ENCODE measurements at places on chromosomes 16 and 17.

- no peak for DNase-seq
Observed at GRCh38 chr16:62863139-62863538, 826.9 kb upstream of the CDH8 start.

DNA sequence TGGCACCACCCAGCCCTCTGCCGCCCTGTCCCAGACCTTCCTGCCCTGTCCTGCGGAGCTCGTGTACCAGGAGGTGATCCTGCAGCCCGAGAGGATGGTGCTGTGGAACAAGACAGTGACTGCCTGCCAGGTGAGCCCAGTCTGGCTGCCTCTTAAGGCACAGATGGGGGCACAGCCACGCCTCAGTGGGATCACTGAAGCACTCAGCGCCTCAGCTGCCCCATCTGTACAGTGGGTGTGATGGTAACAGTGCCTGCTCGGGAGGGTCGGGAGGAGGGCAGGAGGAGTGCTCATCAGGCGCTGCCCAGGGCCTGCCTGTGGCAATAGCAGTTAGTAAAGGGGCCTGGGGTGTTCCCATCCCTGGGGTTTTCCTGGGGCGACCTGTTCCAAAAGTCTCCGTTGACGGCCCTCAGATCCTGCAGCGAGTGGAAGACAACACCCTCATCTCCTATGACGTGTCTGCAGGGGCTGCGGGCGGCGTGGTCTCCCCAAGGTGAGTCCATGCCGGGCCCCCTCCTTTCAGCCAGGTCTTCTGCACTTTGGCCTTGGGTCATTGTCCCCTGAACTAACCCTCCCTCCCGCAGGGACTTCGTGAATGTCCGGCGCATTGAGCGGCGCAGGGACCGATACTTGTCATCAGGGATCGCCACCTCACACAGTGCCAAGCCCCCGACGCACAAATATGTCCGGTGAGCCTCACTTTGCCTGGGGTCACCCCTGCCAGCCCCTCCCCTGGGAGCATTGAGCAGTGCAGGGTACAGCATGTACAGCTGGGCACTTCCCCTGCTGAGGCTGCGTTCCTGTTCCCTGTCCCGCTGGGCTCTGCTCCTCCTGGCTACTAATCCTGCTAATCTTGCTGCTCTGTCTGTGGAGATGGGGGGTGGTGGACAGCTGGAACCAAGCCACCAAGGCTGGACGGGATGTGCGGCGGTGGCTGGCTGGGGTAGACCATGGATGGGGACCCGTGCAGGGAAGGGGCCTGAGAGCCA is 4.5 kb upstream of the TCAP start:
- DNase-seq, result no peak

DNA sequence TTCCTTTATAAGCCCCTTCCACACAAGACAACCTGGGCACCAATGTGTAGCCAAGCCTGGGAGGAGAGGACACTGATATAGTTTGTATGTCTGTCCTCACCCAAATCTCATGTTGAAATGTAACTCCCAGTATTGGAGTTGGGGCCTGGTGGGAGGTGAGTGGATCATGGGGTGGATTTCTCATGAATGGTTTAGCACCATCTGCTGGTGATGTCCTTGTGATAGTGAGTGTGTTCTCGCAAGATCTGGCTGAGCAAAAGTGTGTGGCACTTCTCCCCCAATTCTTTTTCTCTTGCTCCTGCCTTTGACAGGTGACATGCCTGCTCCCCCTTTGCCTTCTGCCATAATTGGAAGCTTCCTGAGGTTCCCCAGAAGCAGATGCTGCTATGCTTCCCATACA is 135.8 kb downstream of the USP31 start:
- DNase-seq, result no peak

DNA sequence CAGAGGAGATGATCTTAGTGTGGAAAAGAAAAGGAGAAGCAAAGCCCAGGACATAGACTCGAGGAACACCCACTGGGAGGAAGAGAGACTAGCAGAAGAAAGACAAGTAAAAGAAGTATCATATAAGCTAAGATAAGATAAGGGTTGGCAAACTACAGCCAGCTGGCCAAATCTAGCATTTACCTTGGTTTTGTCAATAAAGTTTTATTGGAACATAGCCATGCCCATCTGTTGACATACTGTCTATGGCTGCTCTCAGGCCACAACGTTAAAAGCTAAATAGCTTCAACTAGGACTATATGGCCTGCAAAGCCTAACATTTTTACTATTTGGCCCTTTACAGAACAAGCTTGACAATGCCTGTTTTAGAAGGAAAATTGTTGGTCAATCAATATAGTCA is 166.4 kb upstream of the AXIN2 start:
- no peak for DNase-seq

DNA sequence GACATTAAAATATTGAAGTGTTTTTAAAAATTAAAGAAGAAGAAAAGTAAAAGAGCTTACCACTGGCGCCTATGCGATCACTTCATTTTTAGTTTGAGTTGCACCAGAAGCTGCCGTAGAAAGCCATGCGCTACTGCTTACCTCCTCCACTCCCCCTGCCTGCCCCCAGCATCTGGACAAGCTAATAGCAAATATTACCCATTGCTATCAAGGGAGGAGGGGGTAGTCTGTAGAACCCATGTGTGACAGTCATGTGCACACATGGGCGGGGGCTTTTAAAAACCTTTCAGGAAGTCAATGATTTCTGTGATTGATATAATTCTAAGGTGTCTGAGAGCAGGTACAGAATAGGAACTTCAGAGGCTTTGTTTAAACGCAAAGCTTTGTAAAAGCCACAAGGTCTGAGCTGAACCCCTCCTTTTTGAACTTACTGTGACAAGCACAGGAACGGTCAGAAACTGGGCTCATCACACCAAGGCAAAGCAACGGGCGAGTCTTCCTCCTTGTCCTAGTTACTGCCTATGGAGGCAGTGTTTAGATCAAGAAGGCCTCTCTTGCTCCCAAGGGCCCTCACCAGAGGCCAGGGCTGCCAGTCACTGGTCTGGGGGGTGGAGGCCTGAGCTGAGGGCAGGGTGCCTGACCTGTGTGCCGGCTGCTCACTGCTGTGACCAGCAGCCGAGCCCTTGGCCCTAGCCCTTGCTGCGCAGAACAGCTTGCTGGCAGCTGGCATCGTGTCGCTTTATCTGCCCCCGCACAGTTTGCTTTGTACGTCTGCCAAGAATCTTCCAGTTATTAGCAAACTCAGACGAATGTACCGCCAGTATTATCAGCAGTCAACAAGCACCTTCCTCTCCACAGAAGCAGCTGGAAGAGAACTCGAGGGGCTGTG is 15.0 kb downstream of the GINS2 start:
- peak; percentile 91 for DNase-seq

- DNase-seq, result no peak
Observed at GRCh38 chr17:67063141-67063540, 18.8 kb downstream of the CACNG1 start.

GRCh38 chr17:40065769-40066510 is 3.2 kb downstream of the THRA start:
- DNase-seq, result no peak

GRCh38 chr16:67170168-67170948 is at the start of gene NOL3:
NOL3 (plus strand) TSS chr16:67170538.
- peak; percentile 95 for DNase-seq

DNA sequence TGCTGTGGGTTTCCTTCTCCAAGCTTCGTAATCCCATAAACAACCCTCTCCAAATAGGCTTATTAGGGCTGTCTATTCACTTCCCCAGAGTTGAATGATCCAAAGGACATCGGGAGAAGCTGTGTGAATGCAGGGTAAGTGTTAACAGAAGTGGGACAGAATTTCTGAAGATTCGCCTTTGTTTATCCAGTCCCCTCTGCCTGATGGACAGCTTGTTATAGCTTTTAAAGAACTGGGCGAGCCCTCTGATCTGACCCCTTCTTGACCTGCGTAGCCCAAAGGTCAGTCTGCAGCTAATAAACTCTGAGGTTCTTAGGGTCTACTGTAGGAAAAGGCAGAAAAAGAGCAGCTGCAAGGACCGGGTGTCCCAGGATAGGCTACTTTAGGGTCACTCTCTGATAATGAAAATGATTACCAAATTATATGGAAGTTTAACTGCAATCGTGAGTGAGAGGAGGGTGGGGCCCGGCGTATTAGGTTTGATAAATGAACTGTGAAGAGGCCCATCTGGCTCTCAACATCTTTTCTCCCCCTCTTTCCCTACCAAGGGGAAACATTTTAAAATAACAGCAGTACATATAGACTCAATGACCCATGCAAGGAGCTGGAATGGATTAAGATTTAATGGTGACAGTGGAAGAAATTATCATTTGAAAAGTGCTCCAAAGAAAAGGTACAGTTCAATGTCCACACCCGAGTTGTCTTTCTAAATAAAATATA is 233.4 kb downstream of the FTO start:
- no peak for DNase-seq

- no peak for DNase-seq
Observed at GRCh38 chr16:77970371-77970770, 52.0 kb upstream of the CLEC3A start.

GRCh38 chr17:57110152-57110542 is 25.1 kb downstream of the AKAP1 start:
- no peak for DNase-seq

DNA sequence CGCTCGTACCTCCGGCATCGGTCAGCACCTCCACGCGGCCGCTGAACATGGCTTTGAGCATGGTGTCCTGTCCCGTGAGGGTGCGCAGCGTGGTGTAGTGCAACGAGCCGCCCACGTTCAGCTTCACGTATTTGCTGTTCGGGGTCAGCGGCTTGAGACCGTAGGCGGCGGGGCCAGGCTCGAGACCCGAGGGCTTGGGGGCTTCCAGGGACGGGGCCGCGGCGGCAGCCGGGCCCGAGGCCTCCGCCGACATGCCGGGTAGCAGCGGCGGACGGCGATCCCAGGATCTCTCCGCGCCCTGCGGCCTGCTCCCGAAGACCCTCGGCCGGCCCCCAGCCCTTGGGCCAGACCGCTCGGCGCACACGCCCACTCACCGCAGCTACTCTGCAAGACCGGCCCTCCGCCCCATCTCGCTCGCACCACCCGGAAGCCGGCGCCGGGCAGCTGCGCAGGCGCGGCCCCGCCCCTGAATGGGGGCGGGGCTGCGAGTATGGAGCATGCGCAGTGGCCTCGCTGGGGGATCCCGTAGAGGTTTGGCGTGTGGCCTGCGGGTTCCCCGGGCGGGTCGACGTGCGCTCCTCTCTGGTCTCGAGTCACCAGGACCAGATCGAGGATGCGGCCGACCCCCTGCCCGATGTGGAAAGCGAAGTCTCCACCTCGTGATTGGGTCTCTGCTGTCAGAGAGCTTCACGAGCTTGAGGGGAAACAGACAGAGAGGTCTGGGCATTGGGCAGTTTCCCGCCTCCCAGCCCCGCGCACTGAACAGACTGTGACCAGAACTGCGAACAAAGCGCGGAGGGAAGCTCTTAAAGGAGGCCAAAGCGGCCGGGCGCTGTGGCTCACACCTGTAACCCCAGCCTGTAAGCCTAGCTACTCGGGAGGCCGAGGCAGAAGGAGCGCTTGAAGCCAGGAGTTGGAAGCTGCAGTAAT is at the start of gene KCTD13:
Gene KCTD13, minus strand, starts transcription at position 446 of the 930 bp plus-strand sequence. Its CDS starts 193 bp downstream, at position 253.
- DNase-seq, result peak; percentile 89

DNA sequence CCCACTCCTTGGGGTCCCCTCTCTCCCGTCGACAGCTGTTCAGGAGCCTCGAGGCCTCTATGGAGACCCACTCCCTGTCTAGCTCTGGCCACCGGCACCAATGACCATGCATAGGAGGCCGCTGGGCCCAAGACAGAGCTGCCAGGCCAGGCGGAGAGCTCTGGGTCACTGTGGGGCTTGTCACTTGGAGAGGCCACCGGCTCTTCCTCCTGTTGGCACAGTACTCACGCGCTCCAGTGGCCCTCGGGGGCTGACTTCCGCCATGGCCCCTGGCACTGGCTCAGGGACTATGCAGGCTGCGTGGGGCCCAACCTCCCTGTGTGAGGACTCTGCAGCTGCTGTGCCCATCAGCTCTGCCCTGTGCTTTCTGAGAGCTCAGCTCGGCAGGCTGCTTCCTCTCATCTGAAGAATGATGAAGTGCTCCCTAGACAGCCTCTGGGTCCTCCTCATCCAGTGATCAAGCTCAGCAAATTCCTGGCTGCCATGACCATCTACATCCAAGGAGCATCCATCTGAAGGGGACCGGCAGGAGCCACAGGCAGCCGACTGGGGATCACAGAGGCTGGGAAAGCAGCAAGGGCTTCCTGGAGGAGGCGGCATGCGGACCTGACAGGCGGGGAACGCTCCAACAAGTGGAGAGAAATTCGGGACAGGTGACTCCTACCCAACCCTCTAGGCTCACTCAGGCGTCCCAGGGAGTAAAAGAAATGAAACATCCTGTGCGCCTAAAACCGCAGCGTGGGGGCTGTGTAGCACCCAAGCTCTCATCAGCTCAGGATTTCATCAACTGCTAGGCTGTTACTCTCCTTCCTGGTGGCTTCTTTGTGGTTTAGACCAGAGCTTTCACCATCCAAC is 16.8 kb downstream of the GALNS start:
- DNase-seq, result no peak

DNA sequence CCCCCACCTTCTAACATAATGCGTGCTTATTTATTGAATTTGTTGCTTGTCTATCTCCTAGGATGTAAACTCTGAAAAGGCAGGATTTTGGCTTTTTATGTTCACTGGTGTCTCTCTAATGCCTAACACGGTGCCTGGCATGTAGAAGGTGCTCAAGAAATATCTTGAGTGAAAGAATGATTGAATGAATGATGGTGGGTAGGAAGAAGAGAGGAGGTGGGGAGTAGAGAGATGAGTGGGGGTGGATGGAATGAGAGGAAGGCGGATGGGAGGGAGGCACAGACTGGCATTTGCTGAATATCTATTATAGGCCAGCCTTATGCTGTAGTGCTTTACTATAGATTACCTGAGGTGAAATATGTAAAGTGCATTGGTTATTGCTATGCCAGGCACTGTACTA is 2.3 kb downstream of the PRSS36 start:
- DNase-seq, result no peak

DNA sequence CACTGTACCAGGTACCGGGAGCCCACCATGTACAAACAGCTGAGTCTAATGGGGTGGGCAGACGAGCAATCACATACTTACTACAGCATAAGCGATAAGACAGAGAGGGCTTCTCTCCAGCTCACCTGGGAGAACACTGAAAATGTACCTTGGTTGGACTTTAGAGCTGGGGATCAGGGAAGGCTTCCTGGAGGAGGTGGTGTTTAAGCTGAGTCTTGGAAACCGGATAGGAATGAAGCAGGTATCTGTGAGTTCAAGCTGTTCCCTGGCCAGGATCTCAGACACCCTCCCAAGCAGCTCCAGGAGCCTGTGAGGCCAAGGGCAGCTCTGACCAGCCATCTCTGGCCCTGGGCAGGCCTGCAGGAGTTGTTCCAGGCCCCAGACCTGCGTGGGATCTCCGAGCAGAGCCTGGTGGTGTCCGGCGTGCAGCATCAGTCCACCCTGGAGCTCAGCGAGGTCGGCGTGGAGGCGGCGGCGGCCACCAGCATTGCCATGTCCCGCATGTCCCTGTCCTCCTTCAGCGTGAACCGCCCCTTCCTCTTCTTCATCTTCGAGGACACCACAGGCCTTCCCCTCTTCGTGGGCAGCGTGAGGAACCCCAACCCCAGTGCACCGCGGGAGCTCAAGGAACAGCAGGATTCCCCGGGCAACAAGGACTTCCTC is 8.0 kb upstream of the SERPINF1 start:
- DNase-seq, result no peak

Data from adrenal gland (tissue), 19 donors.